ENCODE measurements at places on chromosomes 3 and 15.

DNA sequence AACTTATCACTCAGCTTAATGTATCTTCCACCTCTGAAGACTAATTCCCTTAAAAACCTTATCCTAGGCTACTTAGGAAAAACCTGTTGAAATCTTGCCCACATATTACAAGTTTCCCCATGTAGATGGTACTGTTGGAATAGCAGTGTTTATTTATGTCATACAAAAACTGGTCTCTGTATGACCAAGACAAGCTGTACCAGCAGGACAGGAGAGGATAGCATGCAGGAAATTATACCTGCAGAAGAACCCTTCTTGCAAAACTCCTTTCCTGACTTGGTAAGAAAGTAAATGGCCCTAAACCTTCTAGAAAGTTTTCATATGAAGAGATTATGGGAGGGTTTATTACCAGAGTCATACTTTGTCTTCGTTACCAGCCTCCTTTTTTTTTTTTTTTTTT, 25.3 kb upstream of the RNF111 start:
- no peak for DNase-seq

GRCh38 chr3:52339612-52340011, 23.5 kb downstream of the DNAH1 start:
- no peak for DNase-seq

DNA sequence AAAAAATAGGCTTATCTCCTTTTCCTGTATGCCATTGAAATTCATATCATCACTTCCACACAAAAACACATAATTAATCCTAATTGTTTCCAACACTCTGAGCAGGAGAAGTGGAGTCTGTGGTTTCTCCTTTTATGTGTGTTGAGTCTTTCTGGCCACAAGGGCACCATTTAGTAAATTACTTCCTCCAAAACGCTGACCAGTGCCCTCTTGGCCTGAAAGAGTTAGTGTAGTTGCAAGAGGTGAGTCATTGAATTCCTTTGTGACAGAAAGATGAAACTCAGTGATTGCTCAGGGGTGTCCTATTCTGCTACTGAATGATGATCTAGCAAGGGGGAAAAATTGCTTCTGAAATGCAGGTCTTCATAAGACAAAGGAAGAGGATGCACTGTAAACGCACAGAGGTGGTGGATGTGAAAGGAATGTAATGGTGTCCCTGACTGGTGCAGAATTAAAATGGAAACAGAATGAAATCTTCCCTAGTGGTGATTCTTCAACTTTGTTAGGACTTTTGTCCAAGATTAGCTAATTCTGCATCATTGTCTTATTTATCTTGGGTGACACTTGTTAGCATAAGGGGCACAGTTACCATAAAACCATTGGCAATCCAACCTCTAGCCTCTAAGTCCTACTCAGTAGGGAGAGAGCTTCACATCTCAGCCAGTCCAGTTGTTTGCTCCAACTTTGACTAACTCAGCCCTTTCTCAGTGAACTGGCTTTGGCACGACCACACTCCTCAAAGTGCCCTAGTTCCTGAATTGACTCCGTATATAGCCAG, 208.4 kb upstream of the NANOGP8 start:
- no peak for DNase-seq

DNA sequence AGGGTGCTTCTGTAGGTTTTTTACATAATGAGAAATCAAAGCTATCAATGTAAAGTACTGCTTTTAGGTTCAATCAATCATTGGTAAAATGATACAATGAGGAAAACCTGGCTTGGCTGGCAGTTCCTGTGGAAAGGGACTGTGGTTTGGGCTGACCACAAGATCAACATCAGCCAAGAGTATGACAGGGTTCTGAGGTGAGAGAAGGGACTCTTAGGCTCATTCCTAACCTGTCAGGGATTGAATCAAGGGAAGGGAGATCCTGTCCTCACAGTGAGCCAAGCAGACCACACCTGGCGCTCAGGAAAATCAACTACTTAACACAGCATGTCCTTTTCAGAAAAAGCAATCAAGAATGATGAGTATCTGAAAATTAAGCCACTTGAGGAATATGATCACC, 111.1 kb downstream of the MAGI1 start:
- no peak for DNase-seq

DNA sequence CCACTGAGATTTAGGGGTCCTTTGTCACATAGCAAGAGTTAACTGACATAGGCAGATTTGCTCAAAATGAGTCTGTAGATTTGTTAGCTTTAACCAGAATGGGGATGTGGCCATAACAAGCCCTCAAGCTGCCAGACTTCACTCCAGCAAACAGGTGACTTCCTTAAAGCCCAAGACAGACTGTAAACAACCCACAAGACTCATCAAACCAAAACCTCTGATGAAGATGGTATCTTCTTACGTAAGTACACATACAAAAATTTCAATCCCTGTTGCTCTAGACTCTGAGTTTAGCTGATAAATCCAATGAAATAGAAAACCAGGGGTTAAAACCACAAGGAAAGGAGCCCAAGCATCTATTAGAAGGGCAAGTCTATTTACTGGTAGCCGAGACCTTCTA, 18.2 kb upstream of the ZBTB20 start:
- no peak for DNase-seq
